Hematopoietic multipotent progenitor cell treated with erythropoietin and hydrocortisone succinate and interleukin-3 and kit ligand, for 8 days (in vitro differentiated cells): ENCODE measurements at places on chromosomes 2 and 18.
A peak's percentile ranks its signal among the peaks of the same experiment; 100 is the strongest.

GRCh38 chr2:206250041-206250897 is 24.2 kb upstream of the ZDBF2 start:
- DNase-seq = peak; percentile 42

GRCh38 chr2:234363011-234363487 is 133.8 kb downstream of the ARL4C start:
- DNase-seq = no peak

DNA sequence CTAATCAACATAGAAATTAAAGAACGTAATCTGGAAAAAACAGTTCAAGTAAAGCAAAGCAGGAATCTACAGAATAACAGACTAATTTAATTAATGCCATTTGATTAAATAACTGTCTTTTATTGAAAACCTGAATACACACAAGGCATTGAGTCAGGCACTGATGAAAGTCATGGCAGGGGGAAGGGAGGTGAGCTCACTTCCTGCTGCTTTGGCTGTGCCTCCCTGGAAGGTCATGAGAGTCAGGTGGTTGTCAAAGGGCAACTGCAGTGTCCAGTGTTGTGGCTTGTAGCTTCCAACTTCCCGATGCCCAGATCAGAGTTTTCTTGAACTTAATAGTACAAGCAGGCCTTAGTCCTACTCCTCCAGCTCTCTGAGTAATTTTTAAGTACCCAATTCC is 180.9 kb downstream of the PID1 start:
- no peak for DNase-seq

DNA sequence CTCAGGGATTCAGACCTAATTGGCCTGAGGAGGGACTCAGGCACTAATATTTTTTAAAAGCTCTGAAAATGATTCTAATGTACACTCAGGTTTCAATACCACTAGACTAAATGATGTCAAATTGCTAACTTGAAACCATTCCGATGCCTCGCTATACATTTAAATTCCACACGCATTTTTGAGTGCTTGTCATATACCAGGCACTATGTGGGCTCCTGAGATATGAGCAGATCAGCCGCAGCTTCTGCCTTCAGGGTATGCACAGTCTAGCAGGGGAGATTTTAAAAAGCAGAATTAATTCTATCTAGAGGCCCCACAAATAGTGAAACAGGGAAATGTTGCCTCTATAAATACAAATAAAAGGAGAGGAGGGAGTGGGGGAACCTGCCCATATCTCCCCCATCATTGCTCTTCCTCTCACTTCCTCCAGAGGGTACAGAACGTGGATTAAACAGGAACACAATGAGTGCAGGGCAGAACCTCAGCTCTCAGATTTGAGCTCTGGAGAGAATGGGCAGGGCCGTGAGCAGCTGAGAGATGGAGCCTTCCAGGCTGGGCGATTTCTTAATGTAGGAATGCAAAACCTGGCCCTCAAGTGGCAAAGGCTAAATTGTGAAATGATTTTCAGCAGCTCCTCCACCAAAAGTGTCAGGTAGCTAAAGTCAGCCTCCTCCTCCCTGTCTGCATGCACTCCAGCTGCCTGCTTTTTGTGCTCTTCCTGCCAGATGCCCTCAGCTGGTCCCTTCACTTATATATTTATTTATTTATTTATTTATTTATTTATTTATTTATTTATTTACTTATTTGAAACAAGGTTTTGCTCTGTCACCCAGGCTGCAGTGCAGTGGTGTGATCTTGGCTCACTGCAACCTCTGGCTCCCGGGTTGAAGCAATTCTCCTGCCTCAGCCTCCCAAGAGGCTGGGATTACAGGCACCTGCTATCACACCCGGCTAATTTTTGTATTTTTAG is 24.6 kb upstream of the LBH start:
- DNase-seq = no peak
